ENCODE measurements at places on chromosomes 1 and 21.

GRCh38 chr1:203271018-203271743 lies 34.1 kb upstream of the BTG2 start:
- DNase-seq, result no peak

DNA sequence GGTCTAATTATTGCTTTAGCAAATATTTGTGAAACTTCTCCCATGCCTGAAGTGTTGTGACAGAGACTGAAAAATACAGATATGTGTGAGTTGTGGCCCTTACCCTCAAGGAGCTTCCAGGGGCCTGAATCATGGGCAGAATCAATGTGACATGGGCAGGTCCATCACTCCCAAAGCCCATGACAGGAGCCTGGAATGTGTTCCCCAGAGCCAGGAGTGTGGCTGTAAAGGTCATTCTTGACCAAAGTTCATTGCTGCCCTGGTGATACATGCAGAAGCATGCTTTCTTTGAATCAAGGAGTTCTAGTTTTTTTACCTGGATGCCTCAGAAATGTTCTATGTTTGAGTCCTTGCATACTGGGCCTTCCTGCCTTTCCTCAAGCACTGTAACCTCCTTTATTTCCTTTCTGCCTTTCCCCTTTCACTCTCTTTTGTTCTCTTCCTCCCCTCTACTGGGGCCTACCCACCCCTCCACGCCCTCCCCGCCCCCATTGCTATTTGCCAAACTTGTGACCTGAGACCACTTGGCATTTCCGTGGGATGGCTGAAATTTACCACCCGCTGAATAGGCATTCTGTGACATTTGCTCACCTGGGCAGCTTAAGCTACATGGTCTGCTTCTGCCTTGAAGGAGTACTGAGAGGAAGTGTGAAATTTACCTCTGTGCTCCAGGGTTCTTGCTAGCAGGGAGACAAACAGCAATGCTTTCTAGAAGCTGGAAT lies 19.7 kb downstream of the PBX1 start:
- DNase-seq, result no peak

DNA sequence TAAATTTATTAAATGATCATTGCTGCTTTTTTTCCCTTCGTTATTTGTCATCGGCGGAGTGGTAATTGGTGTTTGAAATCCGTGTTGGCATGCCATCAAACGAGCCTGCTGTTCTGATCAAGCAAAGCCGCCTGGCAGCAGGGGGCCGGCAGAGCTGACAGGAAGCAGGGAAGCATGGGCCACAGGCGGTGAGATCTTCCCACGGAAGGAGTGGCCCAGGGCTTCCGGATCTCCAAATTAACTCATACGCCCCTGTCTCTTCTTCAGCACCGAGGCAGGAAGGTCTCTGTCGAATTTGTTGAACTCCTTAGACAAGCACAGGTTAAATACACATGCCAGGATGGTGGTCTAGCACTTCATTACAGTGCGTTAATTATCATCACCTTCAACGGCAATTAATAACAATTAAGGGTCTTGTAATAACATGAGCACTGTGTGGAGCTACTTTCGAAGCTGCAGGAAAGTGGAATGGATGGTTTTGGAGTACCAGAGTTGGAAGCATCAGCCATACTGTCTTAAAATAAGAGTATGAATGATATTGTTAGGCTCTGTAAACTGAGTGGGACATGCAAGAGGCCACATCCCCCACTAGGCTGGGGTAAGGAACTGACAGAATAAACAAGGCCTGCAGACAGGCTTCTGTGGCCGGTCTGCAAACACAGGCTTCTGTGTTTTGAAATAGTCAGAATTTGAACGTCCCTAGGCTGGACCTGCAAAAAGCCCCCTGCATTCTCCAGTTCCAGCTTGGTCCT lies 199.4 kb upstream of the DAB1 start:
- DNase-seq, result no peak

DNA sequence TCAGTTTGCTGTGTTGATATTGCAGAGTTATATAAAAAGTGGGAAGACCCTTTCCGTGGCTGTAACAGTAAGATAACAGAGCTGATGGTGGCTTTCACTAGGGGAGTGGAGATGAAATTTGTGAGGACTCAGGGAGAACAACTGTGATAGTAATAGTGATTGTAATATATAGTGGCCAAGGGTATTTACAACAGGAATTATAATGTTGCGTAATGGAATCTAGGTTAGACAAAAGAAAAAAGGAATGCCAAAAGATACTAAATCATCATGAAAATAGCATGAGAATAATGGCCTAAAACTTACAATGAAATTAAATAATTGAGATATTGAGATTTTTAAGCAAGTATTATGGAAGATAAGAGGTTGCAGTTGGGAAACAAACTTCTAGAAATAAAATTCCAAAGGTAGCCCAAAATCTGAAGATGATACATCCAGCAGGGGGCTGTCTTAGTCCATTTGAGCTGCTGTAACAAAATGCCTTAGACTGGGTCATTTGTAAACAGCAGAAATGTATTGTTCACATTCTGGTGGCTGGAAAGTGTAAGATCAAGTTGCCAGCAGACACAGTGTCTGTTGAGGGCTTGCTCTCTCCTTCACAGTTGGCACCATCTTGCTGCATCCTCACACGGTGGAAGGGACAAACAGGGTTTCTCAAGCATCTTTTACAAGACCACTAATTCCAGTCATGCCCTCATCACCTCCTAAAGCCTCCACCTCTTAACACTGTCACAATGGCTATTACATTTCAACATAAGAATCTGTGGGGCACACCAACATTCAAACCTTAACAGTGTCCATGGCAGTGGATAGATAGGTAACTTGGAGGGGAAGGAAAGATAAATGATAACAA lies 711.2 kb downstream of the MRPL39 start:
- no peak for DNase-seq

DNA sequence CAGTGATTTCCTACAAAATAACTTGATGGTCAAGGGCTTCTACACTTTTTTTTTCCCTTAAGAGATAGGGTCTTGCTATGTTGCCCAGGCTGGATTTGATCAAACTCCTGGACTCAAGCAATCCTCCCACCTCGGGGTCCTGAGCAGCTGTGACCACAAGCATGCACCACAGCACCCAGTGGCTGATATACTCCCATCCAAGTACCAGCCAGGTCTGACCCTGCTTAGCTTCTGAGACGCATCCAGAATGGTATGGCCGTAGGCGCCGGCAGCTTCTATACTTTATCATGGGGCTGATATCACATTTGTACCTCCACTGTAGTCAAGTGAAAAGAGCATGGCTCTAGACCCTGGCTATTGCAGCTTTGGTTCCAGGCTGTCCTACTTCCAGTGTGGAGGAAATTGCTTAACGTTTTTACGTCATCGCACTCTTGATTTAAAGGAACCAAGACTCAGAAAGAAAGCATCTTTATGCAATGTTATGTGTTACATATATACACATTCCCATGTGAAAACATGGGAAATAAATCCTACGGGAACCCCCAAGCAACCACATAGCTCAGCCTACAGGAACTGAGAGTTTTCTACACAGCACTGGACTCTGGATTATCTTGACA lies 39.5 kb downstream of the PDPN start:
- no peak for DNase-seq

Measured in stimulated activated CD8-positive, alpha-beta memory T cell treated with anti-CD3 and anti-CD28 coated beads, Interleukin-2, amount 100 ng/mL, for 1 hour (primary cell).